ENCODE measurements at places on chromosomes 7 and 10.
A peak's percentile ranks its signal among the peaks of the same experiment; 100 is the strongest.

- peaks cover 23% of the 10 kb centered on the region for H3K36me3 ChIP-seq
- peak; percentile 64 for DNase-seq
- H3K27me3 ChIP-seq = peaks cover 5% of the 10 kb centered on the region
- peak overlapping the region; percentile 69 for H3K4me3 ChIP-seq
- peak overlapping the region; percentile 56 for H3K27ac ChIP-seq
- H3K4me1 ChIP-seq = peaks cover 23% of the 10 kb centered on the region
These were observed 4.6 kb downstream of the BMI1 start for GRCh38 chr10:22325272-22326144.

- H3K4me1 ChIP-seq = peaks cover 39% of the 10 kb centered on the region
- H3K4me3 ChIP-seq = no peak overlapping the region
- H3K27me3 ChIP-seq = no peaks in the 10 kb centered on the region
- peaks cover 6% of the 10 kb centered on the region for H3K36me3 ChIP-seq
These were observed 1.9 kb upstream of the NRF1 start for GRCh38 chr7:129609666-129610065.

GRCh38 chr7:18570890-18571478 lies 75.4 kb downstream of the HDAC9 start:
- no peak overlapping the region for H3K4me3 ChIP-seq
- H3K27ac ChIP-seq = no peak overlapping the region
- H3K27me3 ChIP-seq = no peaks in the 10 kb centered on the region
- no peak for DNase-seq

DNA sequence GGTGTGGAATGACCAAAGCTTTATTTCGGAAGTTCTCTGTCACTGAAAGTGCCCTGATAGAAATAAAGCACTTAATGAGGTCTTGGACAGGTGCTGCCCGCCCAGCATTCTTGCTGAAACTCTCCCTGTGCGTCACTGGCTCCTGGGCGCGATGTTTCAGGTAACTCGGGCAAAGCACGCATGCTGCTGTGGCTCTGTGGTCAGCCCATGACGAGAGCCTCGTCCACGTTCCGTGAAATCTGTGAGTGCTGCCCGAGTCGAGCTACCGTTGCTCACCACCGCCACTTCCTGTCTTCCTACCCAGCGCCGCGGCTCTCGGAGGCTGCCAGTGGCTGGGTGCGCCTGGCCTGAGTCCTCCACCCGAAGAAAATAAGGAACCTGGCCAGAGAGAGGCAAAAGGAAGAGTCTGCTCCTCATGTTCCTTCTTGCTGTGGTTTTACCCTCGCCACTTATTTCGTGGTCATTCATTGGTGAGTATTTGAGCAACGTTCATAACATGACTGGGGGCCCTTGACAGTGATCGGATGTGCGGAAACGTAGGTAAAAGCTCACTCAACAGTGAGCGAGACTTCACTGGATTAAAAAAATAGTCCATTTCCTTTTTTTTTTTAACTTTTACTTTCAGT lies 95.5 kb downstream of the MAP3K8 start:
- no peaks in the 10 kb centered on the region for H3K27me3 ChIP-seq
- H3K36me3 ChIP-seq = no peaks in the 10 kb centered on the region
- DNase-seq = peak; percentile 76
- H3K27ac ChIP-seq = peak overlapping the region; percentile 91

DNA sequence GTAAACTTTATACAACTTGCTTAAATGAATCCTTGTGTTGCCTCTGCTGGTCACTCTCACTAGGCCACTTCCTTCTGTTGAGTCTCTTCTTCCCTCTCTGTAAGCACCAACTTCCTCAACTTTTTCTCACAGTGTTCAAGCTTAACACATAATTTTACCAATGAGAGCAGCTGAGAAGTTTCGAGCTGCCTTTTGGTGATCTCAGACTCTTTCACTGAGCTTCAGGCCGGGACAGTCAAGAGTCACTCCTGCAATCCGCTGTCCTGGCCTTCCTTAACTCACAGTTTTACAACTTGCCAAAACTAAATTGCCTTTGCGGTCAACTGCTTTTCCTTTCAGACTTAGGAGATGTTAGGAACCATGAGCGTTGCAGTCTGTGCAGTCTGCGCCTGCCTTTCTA lies 47.4 kb downstream of the PRPF18 start:
- peaks cover 38% of the 10 kb centered on the region for H3K36me3 ChIP-seq
- H3K27me3 ChIP-seq = no peaks in the 10 kb centered on the region
- no peak for DNase-seq
- H3K4me1 ChIP-seq = no peaks in the 10 kb centered on the region

DNA sequence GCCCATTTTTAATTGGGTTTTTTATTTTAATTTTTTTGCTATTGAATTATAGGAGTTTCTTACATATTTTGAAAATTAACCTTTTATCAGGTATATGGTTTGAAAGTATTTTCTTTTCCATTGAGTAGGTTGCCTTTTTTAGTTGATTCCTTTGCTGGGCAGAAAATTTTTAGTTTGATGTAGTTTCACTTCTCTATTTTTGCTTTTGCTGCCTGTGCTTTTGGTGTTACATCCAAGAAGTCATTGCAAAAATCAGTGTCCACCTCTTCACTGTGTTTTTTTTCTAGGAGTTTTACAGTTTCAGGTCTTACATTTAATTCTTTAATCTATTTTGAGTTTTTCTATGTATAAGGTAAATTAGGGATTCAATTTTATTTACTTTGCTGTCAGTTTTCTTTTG lies 129.8 kb upstream of the FERD3L start:
- DNase-seq = no peak
- no peaks in the 10 kb centered on the region for H3K4me1 ChIP-seq
- H3K27ac ChIP-seq = no peak overlapping the region
- no peak overlapping the region for H3K4me3 ChIP-seq

All from CD4-positive, alpha-beta T cell (primary cell).